ENCODE measurements at places on chromosomes 3 and 15.

GRCh38 chr15:87752250-87752951, 504.1 kb downstream of the NTRK3 start:
- DNase-seq, result peak; percentile 46

DNA sequence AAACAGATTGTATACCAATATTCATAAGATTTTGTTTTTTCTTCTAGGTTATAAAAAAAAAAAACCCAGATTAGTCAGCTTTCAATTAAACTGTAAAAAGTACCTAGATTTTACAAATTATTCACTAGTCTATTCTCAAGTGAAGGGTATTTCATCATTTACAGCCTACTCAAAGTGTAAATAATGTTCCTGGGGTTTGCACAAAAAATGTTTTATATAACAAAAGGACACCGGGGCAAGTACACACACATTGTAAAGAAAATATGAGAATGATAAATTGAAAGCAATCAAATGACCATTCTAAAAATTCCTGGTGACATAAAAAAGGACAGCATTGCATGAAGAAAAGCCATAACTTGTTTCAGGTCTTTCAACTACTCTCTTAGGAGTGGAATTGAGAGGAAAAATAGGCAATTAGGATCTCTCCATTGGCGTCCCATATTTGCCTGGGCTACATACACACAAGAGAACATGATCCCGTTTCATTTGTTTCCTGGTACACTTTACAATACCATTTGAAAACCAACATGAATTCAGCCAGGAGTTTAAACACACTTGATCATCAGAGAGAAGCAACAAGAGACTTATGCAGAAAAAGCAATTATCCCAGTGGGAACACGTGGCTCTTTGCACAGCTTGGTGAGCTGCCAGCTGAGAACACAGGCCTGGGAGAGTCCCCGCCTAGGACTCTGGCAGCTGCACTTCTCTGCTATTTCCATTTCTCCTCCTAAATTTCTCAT, 1039.2 kb downstream of the ROBO1 start:
- DNase-seq, result no peak

DNA sequence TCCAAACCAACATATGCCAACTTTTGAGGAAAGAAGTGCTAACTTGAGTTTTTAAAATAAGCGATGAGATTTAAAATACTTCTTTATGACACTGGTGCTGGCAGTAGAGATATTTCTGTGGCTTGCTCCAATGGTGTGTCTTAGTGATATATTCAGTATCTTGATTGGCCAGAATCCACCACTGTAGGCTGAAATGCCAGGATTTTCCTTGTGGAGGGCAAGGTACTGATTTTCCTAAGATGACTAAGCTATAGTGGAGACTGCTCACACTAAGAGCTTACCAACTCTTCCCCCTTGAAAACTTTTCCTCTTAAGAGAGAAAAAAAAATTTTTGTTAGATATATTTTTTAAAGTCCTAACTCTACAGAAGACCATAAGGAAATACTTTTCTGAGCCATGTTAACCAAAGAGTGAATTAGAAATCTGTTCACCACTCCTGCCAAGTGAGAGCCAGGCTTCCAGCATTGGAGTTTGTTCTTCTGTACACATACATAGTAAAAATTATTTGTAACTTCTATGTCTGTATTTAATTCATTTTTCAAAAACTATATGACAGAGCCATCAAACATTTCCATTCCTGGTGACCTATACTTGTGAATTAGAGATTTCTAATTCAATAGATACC, 109.1 kb downstream of the PPP2R3A start:
- DNase-seq, result no peak

DNA sequence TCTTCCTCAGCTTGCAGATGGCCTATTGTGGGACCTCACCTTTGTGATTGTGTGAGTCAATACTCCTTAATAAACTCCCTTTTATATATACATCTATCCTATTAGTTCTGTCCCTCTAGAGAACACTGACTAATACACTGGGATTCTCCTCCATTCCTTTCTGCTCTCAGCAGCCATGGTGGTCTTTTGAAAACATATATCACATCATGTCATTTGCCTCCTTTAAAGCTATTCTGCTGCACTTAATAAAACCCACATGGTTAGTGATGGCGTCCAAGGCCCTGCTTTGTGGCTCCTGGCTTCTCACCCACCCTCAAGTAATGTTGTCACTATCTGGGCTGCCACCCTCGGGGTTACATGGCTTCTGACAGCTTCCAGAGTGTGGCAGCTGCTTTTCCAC, 169.5 kb downstream of the CADPS start:
- no peak for DNase-seq

DNA sequence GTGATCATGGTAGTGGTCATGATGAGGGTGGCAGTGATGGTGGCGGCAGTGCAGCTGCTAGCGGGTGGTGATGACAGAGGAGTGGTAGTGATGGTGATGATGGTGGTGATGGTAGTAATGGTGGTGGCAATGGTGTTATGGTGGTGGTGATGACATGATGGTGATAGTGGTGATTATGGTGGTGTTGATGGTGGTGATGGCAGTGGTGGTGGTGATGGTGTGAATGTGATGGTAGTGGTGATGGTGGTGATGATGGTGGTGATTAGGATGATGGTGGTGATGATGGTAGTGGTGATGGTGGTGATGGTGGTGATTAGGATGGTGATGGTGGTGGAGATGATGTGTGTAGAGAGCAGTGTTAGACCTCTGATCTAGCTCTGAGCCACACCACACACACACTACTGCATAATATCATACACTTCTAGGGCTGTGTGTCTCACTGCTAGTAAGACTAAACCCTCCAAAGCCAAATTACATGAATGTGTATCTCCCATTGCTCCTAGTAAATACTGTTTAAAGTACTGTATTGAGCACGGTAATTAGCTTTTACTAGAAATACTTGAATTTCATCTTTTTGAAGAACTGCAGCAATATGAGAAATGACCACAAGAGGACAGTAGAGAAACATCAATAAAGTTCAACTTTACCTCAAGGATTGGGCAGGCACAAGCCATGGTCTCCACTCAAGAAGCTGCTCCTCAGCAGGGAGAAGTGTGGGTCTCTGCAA, 28.8 kb downstream of the TMED3 start:
- DNase-seq, result peak; percentile 5

- no peak for DNase-seq
These were observed 1398.0 kb upstream of the ALCAM start for GRCh38 chr3:103968751-103969150.

DNA sequence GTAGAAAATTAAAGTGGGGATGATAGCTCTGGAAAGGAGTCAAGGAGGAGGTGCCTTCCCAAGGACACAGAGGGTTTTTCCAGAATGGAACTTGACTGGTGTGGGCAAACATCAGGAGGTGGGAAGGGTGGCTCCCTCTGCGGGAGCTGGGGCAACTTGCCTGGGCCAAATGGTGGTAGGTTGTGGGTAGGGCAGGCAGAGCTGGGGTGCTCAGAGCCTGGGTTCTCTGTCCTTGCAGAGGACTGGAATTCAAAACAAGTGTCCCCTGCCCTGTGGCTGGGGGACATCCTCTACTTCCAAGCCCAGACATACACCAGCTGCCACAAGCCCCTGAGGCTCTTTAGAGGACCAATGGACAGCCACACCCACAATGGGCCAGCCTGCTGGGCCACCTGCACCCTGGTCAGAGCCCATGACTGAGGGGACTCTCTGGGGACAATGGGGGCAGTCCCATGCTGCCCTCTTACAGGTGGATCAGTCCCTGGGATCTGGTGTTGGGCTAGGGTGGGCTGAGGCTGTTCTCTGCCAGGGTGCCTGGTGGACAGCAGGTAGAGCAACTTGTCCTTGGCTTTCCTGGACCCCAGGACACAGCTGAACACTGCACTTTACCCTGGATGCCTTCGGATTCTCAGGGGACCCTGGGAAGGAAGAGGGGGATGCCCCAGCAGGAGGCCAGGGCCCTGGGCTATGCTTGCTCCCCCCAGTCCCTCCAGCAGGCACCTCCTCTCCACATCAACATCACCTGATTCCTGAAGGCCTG, 38.6 kb upstream of the CSPG4 start:
- DNase-seq, result no peak

DNA sequence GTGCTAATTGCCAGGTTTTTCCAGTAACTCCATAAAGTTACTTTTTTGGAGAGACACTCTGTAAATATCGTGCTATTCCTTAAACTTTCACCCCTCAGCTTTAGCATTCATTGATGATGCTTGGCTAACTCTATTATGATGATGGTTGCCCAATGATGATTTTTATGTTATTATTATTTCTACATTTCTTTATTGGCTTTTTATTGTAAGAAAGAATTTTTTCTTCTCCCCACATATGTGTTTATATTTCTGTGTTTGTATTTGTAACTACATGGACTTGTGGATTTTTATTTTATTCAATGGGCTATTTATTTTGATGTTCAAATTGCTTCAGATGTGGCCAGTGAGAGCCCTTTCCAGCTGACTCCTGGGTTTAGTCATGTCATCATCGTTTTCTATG, 162.5 kb upstream of the BHLHE40 start:
- no peak for DNase-seq

DNA sequence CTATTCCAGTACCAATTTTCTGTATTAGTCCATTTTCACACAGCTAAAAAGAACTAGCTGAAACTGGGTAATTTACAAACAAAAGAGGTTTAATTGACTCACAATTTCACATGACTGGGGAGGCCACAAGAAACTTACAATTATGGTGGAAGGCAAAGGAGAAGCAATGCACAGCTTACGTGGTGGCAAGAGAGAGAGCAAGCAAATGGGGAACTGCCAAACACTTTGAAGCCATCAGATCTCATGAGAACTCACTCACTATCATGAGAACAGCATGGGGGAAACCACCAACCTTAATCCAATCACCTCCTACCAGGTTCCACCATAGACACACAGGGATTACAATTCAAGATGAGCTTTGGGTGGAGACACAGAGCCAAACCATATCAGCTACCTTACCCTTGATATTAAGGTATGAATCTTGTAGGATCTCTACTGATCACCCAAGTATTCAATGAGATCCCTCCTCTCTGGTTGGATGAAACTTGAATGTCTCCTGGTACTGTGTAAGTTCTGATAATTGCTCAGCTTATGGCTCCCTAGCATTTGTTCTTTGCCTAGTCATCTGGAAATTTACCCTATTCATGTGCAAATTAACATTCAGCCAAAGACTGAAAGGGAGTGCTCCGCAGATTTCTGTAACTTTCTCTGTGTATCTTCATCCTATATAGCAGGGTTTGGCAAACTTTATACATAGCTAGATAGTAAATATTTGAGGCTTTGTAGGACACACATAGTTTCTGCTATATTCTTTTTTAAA, 38.9 kb downstream of the MYL3 start:
- no peak for DNase-seq

- no peak for DNase-seq
These were observed 203.5 kb upstream of the LINGO1 start for GRCh38 chr15:77836121-77836692.

- DNase-seq, result no peak
These were observed 37.1 kb upstream of the TSC22D2 start for GRCh38 chr3:150370999-150371398.

DNA sequence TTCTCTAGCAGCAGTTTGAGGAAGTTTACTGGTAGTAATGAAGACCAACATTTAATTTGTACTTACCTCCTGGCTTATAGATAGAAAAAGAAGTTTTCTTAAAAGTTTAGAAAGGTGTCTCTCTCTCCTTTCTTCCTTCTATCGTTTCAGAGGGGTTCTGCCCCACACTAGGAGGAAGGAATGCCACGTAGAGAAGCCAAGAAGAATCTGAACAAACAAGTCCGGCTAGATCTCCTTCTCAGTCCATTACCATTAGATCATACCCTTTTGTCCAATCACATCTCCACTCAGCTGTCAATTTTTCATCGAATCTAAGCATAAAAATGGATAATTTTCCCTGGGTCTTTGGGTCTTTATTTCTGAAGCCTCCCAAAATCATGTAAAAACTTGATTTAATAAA, 1048.1 kb downstream of the SI start:
- DNase-seq, result no peak

GRCh38 chr15:42033214-42033873, 12.5 kb upstream of the PLA2G4E start:
- no peak for DNase-seq

DNA sequence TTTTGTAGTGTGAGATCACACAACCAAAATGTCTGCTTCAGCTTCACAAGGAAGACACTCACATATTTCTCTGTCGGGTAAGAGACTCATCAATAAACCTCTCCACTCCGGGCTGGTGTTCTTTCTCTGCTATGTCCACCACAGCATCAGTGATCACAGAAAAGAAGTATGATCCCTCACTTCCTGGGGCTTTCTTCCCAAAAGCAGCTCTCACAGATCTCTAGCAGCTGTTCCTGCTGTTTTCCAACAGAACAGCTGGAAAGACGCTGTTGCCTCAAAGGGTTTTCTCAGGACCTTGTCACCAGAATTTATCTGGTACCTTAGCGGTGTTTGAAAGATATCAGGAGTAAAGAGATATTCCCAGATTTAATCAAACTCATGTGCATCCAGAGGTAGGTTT, 46.4 kb downstream of the GATM start:
- no peak for DNase-seq

DNA sequence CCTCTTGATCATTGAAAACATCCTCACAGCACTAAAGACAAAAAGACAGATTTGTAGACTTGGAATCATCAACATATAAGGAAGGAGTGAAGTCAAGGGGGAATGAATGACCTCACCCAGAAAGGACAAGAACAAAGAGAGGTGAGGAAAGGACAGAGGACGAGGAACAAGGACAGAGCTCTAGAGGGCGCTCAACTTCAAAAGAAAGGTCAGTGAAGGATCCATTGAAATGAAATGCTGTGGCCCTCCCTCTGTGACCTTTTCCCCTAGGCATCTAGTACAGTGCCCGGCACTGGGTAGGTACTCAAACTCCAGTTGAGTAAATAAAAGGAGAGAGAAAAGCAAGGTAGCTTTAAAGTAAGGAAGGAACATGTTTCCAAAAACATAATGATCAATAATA, 2.6 kb downstream of the ATP8B4 start:
- DNase-seq, result no peak

DNA sequence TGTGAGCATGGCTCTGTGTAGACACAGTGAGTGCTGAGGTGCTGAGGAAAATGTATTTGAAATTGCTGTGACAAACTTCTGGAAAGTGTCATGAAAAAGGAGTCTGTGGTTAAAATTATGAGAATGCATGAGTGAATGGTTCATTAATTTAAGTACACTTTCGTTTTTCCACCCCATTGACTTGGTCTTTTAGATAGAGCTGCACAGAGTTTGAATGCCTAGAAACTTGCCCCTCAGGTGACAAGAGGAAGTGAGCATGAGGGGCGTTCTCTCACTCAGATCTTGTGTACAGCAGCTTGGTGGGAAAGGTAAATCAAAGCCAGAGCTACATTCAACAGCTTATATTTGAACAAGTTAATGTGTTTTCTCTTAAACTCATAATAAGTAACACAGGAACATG, 296.8 kb downstream of the WDR72 start:
- no peak for DNase-seq

- DNase-seq, result no peak
These were observed 12.4 kb upstream of the USP3 start for GRCh38 chr15:63491979-63492378.

- DNase-seq, result peak; percentile 33
These were observed 52.1 kb downstream of the VGLL4 start for GRCh38 chr3:11591391-11592282.

- no peak for DNase-seq
These were observed 301.1 kb downstream of the DIPK2A start for GRCh38 chr3:144272680-144273079.

GRCh38 chr15:82047453-82048400, 1.9 kb upstream of the MEX3B start:
- DNase-seq, result no peak
